ENCODE measurements at places on chromosomes 2 and 18. TPM values are rescaled to one million over a fixed set of nuclear protein-coding genes. Genes with fewer than 3 reads are reported as not detected.

Gene TMEM200C
- under 0.01 TPM for total RNA-seq

Gene ALPI
- not detected for total RNA-seq

Gene TCF23
- total RNA-seq = not detected

Gene C1GALT1C1L
- 0.09 TPM for total RNA-seq

Gene DNER
- 0.09 TPM for total RNA-seq

Gene UGT1A6
- total RNA-seq = not detected

Gene CDK5R2
- total RNA-seq = not detected

Gene PAX3
- total RNA-seq = 1.2 TPM

Gene SCYGR4
- not detected for total RNA-seq

Gene NEUROD1
- total RNA-seq = not detected

Gene LAMA1
- total RNA-seq = 0.75 TPM

Gene TRAPPC12
- 43.8 TPM for total RNA-seq

Gene IL36RN
- not detected for total RNA-seq

Gene GAD1
- total RNA-seq = 0.18 TPM

Gene KANSL1L
- total RNA-seq = 9.7 TPM

Gene AMER3
- not detected for total RNA-seq

Gene BUB1
- 12.2 TPM for total RNA-seq

Gene CCDC178
- not detected for total RNA-seq

Gene ERICH2
- total RNA-seq = not detected

Gene DPP10
- total RNA-seq = not detected

Gene RAB6D
- total RNA-seq = not detected

Gene CPLX4
- total RNA-seq = not detected

Gene ZSWIM2
- not detected for total RNA-seq

Gene DSG1
- not detected for total RNA-seq

Gene POTEC
- not detected for total RNA-seq

Gene NCKAP5
- 0.27 TPM for total RNA-seq

Gene ACKR3
- total RNA-seq = 14.4 TPM

Gene CCDC93
- total RNA-seq = 22.8 TPM

Gene DYSF
- 87.3 TPM for total RNA-seq

Gene ATP5F1A
- 619 TPM for total RNA-seq

Gene NLRC4
- total RNA-seq = not detected

Gene TNFRSF11A
- 3.1 TPM for total RNA-seq

Gene LAMA3
- total RNA-seq = 3.1 TPM

Gene POMC
- total RNA-seq = 0.66 TPM

Gene GRP
- not detected for total RNA-seq

Gene ZNF396
- total RNA-seq = 0.56 TPM

Gene TRAPPC8
- total RNA-seq = 39.9 TPM

Gene RAPH1
- total RNA-seq = 38.3 TPM

Gene MAP3K19
- total RNA-seq = not detected

Gene ABCG8
- not detected for total RNA-seq

Gene PRPF40A
- total RNA-seq = 145 TPM

Gene C1QL2
- total RNA-seq = not detected

Gene PID1
- 2.2 TPM for total RNA-seq

Gene SERPINB13
- total RNA-seq = not detected

Gene ANKRD30BL
- total RNA-seq = not detected

Gene KCNE4
- total RNA-seq = not detected

Gene CHRNA1
- total RNA-seq = 0.09 TPM

Gene SPIRE1
- 23.2 TPM for total RNA-seq

Gene RND3
- total RNA-seq = 58.3 TPM

Gene MPHOSPH10
- total RNA-seq = 21.0 TPM

Gene ZAP70
- not detected for total RNA-seq

Gene VWA3B
- total RNA-seq = not detected
